ENCODE measurements at places on chromosomes 16 and 17. TPM values are rescaled to one million over a fixed set of nuclear protein-coding genes. Genes with fewer than 3 reads are reported as not detected.

- no peak for DNase-seq
Measured at GRCh38 chr16:54066451-54067105, 220.0 kb downstream of the IRX3 start.

GRCh38 chr16:86826941-86827340 lies 248.6 kb downstream of the FOXL1 start:
- no peak for DNase-seq

The LPO gene
- polyA plus RNA-seq: 0.04 TPM

- no peak for DNase-seq
Measured at GRCh38 chr16:10693889-10694288, 841 bp downstream of the TEKT5 start.

Measured in right renal cortex interstitium (tissue), 3 donors.